ENCODE measurements at places on chromosomes 7 and 10. TPM values are rescaled to one million over a fixed set of nuclear protein-coding genes. Genes with fewer than 3 reads are reported as not detected.

Gene CRYGN
- total RNA-seq: not detected

Gene TBATA
- total RNA-seq: not detected

Gene COL28A1
- not detected for total RNA-seq

Gene KEL
- 0.12 TPM for total RNA-seq

Gene CABCOCO1
- total RNA-seq: not detected

Gene SRRM3
- not detected for total RNA-seq

Gene TMEM196
- not detected for total RNA-seq

Gene LRRC61
- total RNA-seq: 14.9 TPM

Gene TYW1B
- total RNA-seq: 4.6 TPM

Gene GFRA1
- not detected for total RNA-seq

Gene LAMB4
- total RNA-seq: not detected

Gene EMX2
- total RNA-seq: not detected

Gene SPDYE11
- total RNA-seq: not detected

Gene PLEKHS1
- 0.15 TPM for total RNA-seq

Gene SLC39A12
- not detected for total RNA-seq

Gene CREB5
- not detected for total RNA-seq

Gene HECW1
- total RNA-seq: not detected

Gene MGAM2
- total RNA-seq: not detected

Gene GIMAP1
- 18.1 TPM for total RNA-seq

Gene SOSTDC1
- total RNA-seq: not detected

Gene SLC16A9
- total RNA-seq: 0.08 TPM

Gene TMEM184A
- not detected for total RNA-seq

Gene ZNF727
- total RNA-seq: 0.46 TPM

Gene LIPJ
- not detected for total RNA-seq

Gene SH2D4B
- total RNA-seq: 0.07 TPM

Gene TEX47
- not detected for total RNA-seq

Gene LIPN
- not detected for total RNA-seq

Gene OIT3
- total RNA-seq: not detected

Gene PPP1R3C
- not detected for total RNA-seq

Gene PDLIM1
- 17.4 TPM for total RNA-seq

Gene SPDYE17
- not detected for total RNA-seq

Measured in activated CD4-positive, alpha-beta T cell treated with anti-CD3 and anti-CD28 coated beads, Interleukin-2, amount 10 ng/mL, durations not matched to agents 7 days and 5 days (primary cell).